ENCODE measurements at places on chromosomes 5 and 9.

- DNase-seq: no peak
Observed at GRCh38 chr9:21833090-21833801, 30.8 kb downstream of the MTAP start.

DNA sequence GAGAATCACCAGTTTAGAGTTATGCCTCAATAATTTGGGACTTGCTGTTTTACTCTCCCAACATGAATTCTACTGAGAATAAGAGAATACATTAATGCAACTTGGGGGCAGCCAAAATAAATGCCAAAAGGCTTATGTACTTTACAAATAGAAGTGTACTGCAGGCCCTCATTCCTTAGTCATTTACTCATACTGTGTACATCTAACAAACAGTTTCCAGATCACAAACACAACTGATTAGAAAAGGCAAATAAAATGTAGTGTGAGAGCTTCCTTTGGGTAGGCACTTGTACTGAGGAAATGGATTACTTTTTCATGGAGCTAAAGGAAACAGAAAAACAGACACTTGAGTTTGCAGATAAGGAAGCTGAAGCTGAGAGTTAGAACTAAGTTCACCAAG is 12.6 kb downstream of the ANKDD1B start:
- no peak for DNase-seq

DNA sequence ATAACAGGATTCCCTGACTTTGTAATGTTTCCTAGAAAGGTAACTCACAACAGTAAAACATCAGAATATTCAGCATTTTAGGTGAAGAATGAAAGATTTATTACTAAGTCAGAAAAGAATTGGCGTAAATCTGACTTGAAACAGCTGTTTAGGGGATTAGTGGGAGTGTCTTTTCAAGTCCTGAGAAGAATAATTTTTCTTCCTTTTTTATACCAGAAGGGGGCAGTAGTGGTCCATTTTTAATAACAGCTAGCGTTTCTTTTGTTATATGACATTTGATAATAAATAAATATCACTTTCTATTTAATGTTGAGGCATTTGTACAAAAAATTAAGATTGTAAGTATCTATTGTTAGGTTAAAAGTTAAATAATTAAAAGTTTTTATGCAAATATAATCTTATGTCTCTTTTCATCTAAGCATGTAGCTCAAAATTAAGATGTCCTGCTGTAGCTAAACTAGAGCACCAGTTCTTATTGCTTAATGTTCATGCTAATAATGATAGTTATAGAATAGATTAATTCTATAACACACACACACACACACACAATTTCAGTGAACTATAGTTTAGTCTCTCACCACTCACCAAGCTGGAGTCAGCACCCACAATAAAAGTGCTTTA is 258.7 kb upstream of the ARRDC3 start:
- DNase-seq: no peak

- no peak for DNase-seq
Observed at GRCh38 chr5:57298985-57299491, 125.2 kb downstream of the GPBP1 start.

- DNase-seq: no peak
Observed at GRCh38 chr9:79256691-79257213, 315.0 kb upstream of the TLE4 start.
